Fibroblast of skin of right biceps (primary cell): ENCODE measurements at places on chromosomes 1 and 21.

GRCh38 chr1:84347932-84348555 lies 46.5 kb downstream of the SAMD13 start:
- DNase-seq: peak; percentile 29

GRCh38 chr1:241286486-241286885 lies 70.5 kb downstream of the RGS7 start:
- DNase-seq: no peak

- no peak for DNase-seq
These were observed 5.8 kb upstream of the CHI3L2 start for GRCh38 chr1:111221633-111222291.

- no peak for DNase-seq
These were observed 108.7 kb downstream of the DISP1 start for GRCh38 chr1:222923506-222923905.

DNA sequence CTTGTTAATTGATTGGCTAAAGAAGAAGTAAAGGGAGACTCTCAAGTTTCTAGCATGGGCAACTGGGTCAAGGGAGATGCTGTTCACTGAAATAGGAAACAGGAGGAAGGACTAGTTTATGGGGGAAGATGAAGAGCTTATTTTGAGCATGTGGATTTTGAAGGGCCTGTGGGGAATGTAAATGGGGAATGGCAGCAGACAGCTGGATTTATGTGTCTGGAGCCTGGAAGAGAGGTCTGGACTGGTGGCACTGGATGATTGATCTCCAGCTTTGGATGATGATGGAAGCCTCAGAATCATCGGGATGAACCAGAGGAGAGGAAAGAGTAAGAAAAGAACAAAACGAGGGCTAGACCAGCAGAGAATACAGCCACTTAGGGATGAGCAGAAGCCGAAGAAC lies 54.9 kb upstream of the ENAH start:
- no peak for DNase-seq

- no peak for DNase-seq
These were observed 140.2 kb downstream of the TRABD2B start for GRCh38 chr1:47856996-47857395.

- DNase-seq: no peak
These were observed 19.2 kb upstream of the VASH2 start for GRCh38 chr1:212930986-212931678.

- no peak for DNase-seq
These were observed 75.1 kb downstream of the ZSCAN20 start for GRCh38 chr1:33547576-33547975.

- no peak for DNase-seq
These were observed 280.3 kb downstream of the OMA1 start for GRCh38 chr1:58266242-58266641.

GRCh38 chr1:244861683-244862082 lies 2.7 kb downstream of the HNRNPU start:
- DNase-seq: no peak

DNA sequence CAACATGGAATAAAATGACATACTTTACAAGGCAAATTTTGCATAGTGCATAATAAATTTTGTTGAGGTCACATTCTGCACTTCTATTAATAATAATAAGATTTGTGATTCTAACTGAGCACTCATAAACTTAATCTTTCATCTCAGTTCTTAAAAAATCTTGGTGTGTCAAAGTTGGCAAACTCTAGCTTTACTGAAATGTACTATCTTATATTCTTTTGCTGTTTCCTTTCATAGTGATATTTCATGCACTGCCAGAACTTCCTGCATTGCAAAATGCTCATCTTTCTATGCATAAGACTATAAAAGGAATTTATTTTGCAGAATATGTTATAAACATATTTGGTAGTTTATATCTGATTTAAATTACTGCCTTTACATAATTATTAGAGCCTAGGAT lies 797.6 kb downstream of the ADGRL2 start:
- no peak for DNase-seq

GRCh38 chr1:34709547-34709946 lies 45.3 kb upstream of the GJB5 start:
- DNase-seq: no peak
